ENCODE measurements at places on chromosomes 5 and 9.

DNA sequence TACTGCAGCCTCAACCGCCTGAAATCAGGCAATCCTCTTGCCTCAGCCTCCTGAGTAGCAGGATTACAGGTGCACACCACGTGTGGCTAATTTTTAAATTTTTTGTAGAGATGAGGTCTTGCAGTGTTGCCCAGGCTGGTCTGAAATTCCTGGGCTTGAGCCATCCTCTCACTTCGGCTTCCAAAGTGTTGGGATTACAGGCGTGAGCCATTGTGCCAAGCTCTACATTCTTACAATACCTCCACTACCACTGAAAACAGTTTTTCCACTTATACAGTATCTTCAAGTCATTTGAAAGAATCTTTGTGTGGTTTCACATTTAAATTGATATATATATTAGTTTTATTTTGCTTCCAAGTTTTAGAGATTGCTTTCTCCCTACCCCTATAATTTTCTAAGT is 42.6 kb downstream of the LARP1 start:
- DNase-seq, result no peak

GRCh38 chr5:172766287-172767108 is 4.5 kb downstream of the DUSP1 start:
- no peak for DNase-seq

DNA sequence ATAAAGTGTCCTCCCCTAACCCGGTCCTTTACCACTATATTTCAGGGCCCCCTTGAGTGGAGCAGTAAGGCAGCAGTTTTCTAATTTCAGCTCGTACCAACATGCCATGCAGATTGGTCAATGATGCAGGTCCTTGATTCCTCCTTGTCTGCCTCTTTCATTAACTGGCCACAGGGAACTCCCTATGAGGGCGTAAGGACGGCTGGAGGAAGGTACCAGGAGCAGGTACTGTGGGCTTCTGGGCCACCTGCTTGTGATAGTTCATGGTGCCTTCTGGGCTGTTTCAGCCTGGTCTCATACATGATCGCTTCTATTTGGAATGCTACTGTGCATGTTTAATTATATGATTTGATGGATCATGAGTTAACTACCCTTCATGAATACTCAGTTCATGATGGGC is 9.4 kb upstream of the ZFR start:
- DNase-seq, result no peak

DNA sequence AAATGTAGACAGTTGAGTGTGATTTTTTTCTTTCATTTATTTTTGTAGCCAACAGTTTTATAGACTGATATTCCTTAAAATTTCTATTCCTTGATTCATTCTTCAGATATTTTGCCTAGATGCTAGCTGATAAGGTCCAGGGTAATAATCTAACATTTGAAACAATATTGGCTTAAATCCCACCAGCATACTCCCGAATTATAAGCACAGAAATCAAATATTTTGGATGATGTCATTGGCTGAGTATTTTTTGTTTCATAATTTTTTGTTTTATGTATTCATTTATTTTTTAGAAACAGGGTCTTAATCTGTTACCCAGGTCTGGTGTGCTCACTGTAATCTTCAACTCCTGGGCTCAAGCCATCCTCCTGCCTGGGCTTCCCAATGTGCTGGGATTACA is 88.4 kb downstream of the ISL1 start:
- no peak for DNase-seq

DNA sequence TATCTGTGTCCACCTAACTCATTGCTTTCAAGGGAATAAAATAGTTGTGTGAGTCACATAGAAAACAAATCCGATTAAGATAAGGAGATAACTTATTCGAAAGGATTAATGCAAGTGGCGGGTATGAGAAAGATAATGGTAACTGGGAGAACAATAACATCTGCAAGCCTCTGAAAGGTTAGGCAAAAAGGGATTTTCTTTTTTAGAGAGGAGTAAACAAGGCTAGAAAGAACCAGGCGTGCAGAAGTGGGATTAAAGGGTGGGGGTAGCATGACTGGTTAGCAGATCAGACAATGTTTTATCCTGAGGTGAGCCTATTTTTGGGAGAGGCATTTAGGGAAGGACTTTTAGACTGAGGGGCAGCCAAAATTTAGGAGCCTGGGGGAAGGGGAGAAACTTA is 34.7 kb upstream of the JMY start:
- no peak for DNase-seq

DNA sequence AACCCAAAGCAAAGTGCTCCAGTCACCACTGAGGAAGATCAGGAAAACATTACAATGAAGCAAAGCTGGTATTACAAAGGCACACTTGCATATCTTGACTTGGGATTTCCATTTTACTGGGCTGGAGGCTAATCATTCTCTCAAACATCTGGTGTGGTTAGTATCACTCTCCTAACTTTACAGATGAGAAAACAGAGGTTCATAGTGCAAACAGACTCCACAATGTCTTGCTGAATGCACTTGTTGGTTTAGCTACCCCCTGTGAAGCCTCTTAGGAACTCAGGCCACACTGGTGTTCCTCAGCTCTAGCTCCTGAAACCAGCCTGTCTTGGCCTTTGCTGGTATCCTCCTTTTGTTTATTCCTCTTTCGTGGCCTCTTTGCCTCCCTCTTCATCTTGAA is 29.5 kb upstream of the SMAD5 start:
- no peak for DNase-seq

DNA sequence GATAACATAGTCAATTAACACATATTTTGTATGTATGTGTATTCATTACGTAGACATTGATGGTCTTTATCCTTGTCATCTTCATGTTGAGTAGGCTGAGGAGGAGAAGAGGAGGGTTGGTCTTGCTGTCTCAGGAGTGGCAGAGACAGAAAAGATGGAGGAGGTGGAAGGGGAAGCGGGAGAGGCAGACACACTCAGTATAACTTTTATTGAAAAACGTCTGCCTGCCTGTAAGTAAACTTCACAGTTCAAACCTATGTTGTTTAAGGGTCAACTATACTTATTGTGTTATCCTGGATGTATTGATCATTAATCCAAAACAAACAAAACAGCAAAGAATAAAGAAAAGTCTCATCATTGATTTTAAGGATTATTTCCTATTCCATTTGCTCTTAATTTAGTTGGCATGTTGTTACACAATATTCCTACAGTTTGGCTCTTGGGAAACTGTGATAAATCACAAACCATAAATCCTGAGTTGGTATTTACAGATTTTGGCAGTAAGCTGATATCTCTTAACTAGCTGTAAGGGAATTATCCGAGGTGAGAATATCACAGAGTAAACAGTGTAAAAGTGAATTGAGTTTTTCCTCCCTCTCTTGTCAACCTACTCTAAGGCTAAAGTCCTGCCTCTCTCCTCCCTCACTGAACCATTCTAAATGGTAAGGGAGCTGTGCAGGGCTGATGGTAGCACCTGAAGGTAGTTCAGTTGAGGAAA is 487.2 kb downstream of the SPATA31D1 start:
- no peak for DNase-seq

DNA sequence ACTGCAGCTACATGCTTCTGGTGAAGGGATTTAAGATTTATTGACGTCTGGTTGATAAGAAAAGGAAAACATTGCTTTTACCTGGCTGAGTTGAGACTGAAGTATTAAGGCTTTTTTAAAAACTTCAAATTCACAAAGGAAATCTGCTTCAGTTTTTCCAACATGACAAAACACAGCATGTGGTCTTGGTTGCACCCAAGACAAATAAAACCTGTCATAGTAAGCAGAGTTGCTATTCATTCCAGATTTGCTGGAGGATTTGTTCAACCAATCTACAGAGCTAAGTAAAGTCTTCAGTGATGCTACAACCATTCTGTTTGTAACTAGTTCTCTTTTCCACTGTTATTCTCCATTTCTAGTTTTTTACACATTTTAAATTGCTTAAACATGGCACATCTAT is 11.3 kb downstream of the C5orf63 start:
- no peak for DNase-seq

DNA sequence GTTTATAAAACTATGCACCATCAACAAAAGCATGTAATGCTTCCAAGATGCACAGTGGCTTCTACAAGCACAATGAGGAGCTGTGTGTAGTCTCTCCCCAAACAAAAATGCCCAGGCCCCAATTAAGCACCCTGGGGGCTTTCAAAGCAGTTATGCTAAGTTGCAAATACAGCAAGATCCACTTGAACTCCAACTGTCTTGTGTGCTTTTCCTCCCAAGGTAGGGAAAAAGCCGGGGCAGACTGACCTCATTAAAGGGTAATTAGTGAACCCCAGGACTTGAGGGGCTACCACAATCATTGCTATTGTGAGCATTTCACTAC is 13.1 kb downstream of the ZNF608 start:
- no peak for DNase-seq

DNA sequence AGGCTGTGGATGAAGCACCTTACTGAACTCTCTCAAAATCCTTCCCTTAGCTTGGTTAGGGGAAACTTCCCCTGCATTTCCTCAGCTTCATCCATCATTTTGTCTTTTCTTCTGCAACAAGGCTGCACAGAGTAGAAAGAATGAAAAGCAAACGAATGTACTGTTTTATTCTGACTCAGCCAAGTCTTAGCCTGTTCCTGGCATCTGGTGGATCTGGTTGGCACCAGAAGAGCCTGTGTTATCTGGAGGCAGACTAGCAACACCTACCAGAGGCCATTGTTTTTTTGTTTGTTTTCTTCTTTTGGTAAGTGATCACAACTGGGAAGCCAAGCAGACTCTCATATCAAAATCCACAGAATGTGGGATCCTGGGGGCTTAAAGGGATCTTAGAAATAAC is 200.7 kb downstream of the FANCC start:
- DNase-seq, result no peak

Measured in HS-27A (cell line).